ENCODE measurements at places on chromosomes 6 and 20. TPM values are rescaled to one million over a fixed set of nuclear protein-coding genes. Genes with fewer than 3 reads are reported as not detected.

Gene OR2H1
- polyA plus RNA-seq = not detected

DNA sequence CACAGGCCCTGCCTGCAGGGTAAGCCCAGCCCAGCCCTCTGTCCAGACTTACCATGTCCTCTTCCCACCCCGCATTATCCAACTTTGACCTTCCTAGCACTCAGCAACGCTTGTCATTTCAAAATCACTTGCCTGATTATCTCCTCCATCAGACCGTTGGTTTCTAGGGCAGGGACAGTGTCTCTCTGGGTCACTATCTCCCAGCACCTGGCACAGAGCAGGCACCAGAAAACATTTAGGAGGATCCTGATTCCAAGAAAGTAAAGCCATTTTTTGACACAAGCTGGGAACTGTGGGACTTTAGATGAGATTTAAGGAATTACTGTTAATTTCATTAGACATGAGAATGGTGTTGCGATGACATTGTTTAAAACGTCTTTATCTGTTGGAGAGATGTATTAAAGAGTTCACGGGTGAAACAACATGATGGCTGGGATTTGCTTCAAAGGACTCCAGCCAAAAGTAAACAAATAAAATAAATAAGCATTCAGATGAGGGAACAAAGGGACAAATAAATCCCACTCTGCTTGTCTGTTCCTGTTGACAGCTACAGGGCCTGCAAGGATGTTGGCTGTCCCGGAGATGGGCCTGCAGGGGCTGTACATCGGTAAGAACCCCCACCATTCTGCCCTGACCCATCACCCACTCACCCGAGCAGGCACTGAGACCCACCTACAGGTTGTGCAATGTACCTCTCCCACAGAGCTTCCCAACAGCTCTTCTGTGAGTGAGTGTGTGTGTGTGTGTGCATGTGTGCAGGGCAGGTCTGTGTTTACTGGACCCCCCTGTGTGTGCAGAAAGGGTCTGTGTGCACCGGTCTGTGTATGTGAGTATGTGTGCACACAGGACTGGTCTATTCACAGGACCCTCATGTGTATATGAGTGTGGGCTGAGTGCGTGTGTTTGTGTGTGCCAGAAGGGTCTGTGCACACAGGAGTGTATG, 5.9 kb downstream of the HSPA12B start:
- no peak for DNase-seq

Gene PI16
- polyA plus RNA-seq = not detected

Gene CALHM6
- polyA plus RNA-seq = not detected

All from A549 (cell line).